ENCODE measurements at places on chromosomes 12 and 14.
A peak's percentile ranks its signal among the peaks of the same experiment; 100 is the strongest.

- no peak for DNase-seq
These were observed 14.4 kb downstream of the PABPN1 start for GRCh38 chr14:23335623-23336022.

- no peak for DNase-seq
These were observed 58.9 kb downstream of the USP15 start for GRCh38 chr12:62319058-62319457.

DNA sequence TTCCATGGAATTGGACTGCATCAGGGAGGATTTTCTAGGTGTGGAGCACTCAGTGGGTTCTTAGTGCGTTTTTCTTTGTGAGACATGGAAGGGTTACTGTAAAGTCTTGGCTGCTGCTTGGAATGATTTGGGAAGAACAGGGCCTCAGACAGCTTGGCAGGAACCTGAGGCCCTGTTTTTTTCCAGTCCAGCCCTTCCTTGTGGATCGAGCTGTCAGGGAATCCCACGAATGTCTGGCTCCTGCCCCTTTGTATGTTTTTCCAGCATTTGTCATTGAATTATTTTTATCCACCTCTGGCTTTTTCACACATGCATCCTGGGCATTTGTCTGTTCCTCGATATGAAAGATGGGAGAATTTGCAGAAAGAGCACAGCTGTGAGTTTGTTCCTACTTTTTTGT is 158.5 kb downstream of the TGFB3 start:
- DNase-seq = no peak

DNA sequence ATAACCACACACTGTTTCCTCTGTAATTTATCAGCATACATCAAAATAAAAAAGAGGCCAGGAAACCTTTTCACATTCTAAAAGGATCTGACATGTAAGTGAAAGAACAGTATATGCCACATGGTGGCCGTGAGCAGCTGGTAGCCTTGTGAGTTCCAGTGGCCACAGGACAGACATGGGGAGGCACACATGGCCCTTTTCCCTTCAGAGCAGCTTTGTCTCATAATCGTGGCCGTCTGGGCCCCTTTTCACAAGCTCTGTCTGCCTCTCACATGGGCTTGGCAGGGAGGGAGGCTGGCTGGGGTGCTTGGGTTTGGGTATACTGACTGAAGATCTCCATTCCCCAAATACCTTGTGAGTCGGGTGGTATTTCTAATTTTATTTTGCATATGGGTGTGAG is 1.5 kb upstream of the ZDHHC22 start:
- no peak for DNase-seq

DNA sequence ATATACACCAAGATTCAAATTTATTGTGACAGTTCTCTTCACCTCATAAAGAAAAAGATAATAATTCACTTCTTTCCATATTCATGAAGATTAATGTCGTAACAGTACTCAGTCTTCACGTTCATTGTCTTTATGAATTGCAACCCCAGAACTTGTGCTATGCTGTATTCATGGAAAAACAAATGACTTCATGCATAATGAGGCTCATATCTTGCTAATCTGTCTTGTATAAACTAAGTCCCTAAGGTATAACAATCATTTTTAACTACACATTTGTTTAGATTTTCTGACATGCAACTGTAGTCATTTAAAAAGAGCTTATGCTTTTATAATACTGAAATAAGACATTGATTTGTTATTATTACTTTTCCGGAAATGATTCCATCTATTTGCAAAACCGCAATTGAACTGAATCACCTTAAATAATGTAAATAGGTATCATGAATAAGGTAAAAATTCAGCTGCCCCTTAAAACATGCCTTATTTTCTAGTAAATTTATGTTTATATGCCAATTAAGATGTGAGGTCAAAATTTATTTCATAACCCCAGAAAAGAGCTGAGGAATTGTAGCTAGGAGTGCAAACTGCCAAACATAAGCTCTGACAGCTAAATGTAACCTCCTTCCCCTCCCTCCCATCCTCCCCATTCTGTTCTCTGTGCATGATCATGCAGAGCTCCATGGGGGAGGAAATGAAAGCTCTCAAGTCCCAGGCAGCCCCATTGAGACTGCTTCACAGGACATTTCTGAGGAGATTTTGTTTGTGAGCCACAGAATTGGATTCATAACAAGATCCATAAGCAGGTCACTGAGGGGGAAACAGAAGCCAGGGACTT is 301.6 kb downstream of the ATP23 start:
- DNase-seq = no peak

DNA sequence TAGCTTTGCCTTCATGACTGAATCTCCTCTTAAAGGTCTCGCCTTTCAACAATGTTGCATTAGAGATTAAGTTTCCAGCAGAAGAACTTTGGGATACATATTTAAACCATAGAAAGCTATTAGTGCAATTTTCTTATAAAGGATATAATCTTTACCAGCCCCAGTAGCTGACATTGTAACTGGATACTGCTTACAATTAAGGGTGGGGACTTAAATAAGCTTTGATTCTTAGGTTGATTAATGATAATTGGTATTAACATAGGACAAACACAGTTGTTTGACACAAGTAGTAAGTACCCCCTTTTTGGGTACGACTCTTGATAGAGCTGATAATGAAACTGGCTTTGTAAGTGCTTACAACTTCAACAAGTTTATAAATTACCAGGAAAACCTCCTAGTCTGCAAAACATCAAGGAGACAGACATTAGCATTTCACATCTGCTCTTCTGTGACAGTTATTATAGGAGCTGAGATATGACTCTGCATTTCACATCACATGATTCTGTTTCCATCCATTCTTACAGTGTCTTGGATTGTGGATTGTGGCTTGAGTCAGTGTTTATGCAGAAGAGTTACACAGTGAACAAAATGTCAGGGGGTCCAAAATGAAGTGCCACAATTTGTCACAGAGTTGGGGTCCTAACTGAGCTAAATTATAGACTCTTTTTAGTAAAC is 249.1 kb upstream of the E2F7 start:
- DNase-seq = no peak

DNA sequence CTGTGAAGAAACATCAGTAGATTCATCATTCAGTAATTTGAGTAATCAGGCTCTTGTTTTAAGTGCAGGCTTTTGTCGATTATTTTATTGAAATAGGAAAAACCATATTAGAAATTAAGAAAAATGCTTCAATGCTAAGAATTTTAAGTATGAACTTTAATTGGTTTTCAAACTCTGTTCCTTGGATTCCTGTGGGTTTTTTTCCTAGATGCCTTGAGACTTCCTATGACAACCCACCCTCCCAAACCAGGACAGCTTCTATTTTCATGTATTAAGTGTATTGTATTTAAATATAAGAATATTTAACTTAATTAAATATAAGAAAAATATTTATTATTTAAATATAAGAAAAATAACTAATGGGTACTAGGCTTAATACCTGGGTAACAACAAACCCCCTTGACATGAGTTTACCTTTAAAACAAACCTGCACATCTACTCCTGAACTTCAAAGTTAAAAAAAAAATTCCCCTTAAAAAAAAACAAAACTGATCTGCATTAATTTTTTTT is 3.0 kb downstream of the ARHGAP5 start:
- no peak for DNase-seq

- DNase-seq = no peak
These were observed 30.5 kb upstream of the LMNTD1 start for GRCh38 chr12:25583545-25583944.

DNA sequence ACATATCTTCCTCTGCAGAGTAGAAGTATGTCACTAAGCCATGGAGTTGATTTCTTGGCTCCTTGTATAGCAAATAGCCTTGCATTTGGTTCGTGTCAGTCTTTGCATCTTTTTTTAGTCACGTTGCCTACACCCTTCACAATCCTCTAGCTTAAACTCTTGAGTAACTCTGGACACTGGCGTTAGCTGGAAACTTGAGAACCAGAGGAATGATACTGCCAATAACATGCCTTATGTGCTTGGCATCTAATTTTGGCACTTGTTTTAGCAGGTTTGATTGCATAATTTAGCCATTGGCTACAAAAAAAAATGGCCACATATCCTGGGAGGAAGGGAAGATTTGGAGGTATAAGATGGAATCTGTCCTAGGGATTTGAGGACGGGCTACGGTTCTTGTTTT is 136.2 kb downstream of the ETV6 start:
- DNase-seq = no peak

DNA sequence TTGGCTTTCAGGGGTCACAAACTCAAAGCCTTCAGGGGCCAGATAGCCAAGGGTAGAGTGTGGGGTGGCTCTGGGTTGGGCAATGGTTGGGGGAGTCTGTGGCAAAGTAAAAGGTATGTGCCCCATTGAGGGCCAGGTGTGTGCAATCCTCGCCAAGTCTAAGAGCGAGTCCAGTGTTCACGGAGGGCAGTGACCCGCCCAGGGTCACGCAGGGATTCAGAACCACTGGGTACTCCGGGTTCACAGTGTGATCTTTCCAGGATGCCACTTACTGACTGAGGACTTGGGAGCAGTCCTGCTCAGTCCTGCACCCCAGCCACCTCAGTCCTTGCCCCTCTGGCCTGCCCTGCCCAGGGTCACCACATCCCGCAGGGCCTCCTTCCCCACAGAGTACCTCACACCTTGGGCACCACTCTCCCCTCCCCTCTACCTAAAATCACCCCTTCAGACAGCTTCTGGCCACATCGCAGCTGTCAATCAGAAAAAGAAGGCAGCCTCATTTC is 15.7 kb downstream of the ZDHHC22 start:
- DNase-seq = no peak

DNA sequence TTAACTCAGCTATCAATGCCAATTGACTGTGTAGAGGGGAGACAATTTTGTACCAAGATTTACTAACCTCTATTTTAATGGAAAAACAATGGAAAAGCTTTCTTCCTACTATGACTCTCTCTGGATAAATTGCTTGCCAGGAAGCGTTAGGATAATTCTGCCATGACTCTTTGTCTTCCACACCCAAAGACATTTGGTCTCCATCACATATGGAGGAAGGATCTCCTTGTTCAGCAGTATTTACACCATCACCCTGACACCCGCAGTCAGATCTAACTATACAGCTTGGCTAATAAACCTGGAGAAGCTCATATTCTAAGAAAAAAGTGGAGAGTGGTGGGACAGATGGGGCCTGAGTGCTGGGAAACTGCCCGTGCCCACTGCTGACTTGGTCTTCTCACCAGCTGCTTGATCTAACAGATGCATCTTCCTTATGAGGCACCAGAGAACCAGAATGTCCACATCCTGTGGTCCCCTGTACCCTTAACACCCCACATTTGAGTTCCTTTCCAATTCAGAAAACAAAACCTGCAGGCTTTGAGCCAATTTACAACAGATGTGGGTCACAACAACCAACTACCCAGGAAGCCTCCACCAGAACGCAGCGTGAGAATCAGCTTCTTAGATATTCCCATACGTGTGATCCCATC is 154.0 kb downstream of the DAD1 start:
- no peak for DNase-seq

DNA sequence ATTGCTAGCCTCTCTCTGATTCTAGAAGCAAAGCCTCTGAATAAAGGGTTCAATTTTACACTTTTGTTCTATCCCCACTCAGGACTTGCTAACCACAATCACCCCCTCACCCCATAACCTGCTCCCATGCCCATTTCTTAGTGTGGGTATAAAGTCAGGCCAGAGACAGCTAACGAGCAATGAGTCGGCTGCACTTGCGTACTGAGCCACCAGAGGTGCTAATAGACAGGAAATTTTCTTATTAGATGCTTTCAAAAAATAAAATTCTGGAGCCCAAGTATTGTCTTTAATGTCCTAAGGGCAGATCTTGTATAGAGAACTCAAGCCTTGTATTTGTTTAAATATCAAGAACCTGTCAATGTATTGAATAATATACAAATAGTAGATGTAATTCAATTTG is 256.9 kb downstream of the SYT1 start:
- DNase-seq = no peak

DNA sequence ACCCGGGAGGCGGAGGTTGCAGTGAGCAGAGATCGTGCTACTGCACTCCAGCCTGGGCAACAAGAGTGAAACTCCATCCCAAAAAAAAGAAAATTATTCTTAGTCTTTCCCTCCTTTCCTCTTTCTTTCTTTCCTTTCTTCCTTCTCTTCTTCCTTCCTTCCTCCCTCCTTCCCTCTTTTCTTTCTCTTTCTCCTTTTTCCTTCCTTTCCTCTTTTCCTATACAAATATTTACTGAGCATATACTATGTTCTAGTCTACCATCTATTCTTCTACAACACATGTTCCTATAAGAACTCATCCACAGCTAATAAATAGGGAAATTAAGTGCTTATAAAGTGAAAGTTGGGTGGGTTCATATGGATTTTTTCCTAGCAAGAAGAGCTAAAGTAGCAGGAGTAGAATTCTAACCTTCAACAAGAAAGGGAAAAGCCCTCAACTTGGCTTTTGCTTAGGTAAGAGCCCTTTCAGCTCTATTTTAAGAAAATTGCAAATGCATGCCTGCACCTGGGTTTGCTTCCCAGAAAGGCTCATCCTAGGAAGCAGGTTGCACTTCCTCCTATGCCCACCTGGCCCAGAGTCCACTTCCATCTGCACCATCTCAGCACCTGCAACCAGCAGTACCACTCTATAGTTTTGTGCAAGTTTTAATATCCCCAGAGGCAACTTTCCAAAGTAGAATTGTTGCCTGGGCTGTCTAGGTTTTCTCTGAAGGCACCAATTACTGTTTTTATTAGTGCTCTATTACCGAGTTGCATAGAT is 122.0 kb upstream of the CCND2 start:
- DNase-seq = no peak

- peak; percentile 45 for DNase-seq
These were observed 12.4 kb downstream of the TNS2 start for GRCh38 chr12:53062011-53062961.

DNA sequence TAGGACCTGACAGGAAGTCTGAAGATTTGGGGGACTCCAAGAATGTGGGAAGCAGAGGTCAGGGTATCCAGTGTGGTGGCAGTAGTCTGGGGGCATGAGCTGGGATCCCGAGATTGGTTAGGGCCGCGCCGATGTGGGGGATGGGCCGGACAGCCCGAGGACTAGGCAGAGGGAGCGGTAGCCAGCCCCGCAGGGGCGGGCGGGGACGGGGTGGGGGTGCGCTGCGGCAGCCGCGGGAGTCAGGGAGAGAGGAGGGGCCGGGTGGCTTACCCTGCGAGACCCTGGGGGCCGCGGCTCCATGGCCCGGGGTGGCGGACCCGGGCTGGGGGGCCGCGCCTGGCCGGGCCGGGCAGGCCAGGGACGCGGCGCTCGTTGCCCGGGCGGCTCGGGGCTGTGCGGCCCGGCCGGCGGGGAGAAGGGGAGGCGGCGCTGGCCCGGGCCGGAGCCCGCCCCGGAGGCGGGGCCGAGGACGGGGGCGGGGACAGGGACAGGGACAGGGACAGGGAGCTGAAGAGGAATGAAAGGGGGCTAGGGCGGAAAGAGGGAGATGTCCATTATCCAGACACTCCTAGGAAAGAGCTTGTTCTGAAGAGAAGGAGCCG is 5.6 kb downstream of the ZNF385A start:
- DNase-seq = peak; percentile 71

DNA sequence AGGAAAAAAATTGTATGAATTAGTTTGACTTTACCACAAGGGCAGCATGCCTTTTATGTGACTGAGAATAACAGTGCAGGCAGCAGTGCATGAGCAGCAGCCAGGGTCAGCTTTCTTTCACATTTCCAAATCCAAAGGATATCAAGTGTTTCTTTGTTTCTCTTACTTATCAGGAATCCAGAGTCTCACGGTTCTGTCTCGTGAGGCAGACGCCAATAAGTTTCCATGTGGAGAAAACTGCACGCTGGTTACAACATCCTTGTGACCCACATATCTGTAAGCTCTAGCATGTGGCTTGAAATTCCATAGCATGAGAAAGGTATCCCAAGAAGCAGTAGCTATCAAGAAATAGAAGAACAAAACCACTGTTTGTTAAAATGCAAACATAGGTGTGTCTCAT is 27.6 kb downstream of the GALNT4 start:
- no peak for DNase-seq

Measured in left lobe of liver (tissue), 2 donors.